ENCODE measurements at places on chromosomes 3 and 15. TPM values are rescaled to one million over a fixed set of nuclear protein-coding genes. Genes with fewer than 3 reads are reported as not detected.

GTF2E1 gene
- 15.2 TPM for total RNA-seq

IL17RD gene
- total RNA-seq, result 1.3 TPM

C3orf38 gene
- total RNA-seq, result 16.2 TPM

PAQR9 gene
- total RNA-seq, result not detected

ANKUB1 gene
- total RNA-seq, result not detected

SPESP1 gene
- total RNA-seq, result 14.3 TPM

NMNAT3 gene
- not detected for total RNA-seq

PPP2R3A gene
- total RNA-seq, result 12.3 TPM

IL5RA gene
- not detected for total RNA-seq

ABI3BP gene
- 8.7 TPM for total RNA-seq

LDHAL6B gene
- total RNA-seq, result not detected

TGM5 gene
- not detected for total RNA-seq

CHRNA7 gene
- 0.54 TPM for total RNA-seq

A4GNT gene
- total RNA-seq, result not detected

CLEC3B gene
- total RNA-seq, result 203 TPM

SPATA12 gene
- total RNA-seq, result not detected

CPNE4 gene
- not detected for total RNA-seq

CELSR3 gene
- 2.5 TPM for total RNA-seq

Data from cardiac atrium fibroblast (primary cell).